Activated T-helper 2 cell treated with anti-CD3 and anti-CD28 coated beads, Interferon-gamma antibody, Interleukin-2, Interleukin-4, amounts not matched to agents 10 μg/mL and 5 μg/mL and 100 μg/mL, durations not matched to agents 14 hours and 24 hours and 36 hours (primary cell): ENCODE measurements at places on chromosomes 3 and 15. TPM values are rescaled to one million over a fixed set of nuclear protein-coding genes. Genes with fewer than 3 reads are reported as not detected.

The SNTN gene
- total RNA-seq = not detected in 2 replicates

The WNT5A gene
- 0.05 TPM in 2 replicates for total RNA-seq

The PLSCR5 gene
- not detected in 2 replicates for total RNA-seq

The MST1R gene
- total RNA-seq = 1.2 and 1.3 TPM in 2 replicates

The ZBTB11 gene
- total RNA-seq = 27.5 and 29.6 TPM in 2 replicates

The KIF15 gene
- 28.5 and 28.7 TPM in 2 replicates for total RNA-seq

The NR1I2 gene
- total RNA-seq = 0.11 TPM in 2 replicates

The C2CD4A gene
- total RNA-seq = not detected in 2 replicates

The AMIGO3 gene
- total RNA-seq = not detected in 2 replicates

The PATL2 gene
- total RNA-seq = 15.3 and 16.9 TPM in 2 replicates

The CNTN4 gene
- total RNA-seq = not detected in 2 replicates

The KLHL40 gene
- not detected in 2 replicates for total RNA-seq

The NRROS gene
- 51.4 and 53.2 TPM in 2 replicates for total RNA-seq

The LRRC2 gene
- 0.09 TPM in 1 of 2 replicates, not detected in the other for total RNA-seq

The CCDC50 gene
- total RNA-seq = 28.5 and 32.1 TPM in 2 replicates

The UROC1 gene
- total RNA-seq = not detected in 2 replicates

The ZNF592 gene
- 29.3 and 31.3 TPM in 2 replicates for total RNA-seq

The PPARG gene
- total RNA-seq = 40.1 and 43.6 TPM in 2 replicates

The MCTP2 gene
- total RNA-seq = 91.5 and 93.2 TPM in 2 replicates

The RNF7 gene
- total RNA-seq = 70.8 and 74.8 TPM in 2 replicates

The TIMMDC1 gene
- total RNA-seq = 93.6 and 101 TPM in 2 replicates

The GPR27 gene
- total RNA-seq = 0.62 and 0.94 TPM in 2 replicates

The ATP13A5 gene
- total RNA-seq = not detected in 2 replicates

The LDHAL6B gene
- not detected in 2 replicates for total RNA-seq

The ARL8B gene
- 37.9 and 40.6 TPM in 2 replicates for total RNA-seq

The GP9 gene
- total RNA-seq = not detected in 2 replicates

The BCL2A1 gene
- total RNA-seq = 101 and 104 TPM in 2 replicates

The ZNF80 gene
- total RNA-seq = 0.64 and 0.74 TPM in 2 replicates

The NEK10 gene
- total RNA-seq = 0.80 and 0.84 TPM in 2 replicates

The LRRIQ4 gene
- 0.16 TPM in 2 replicates for total RNA-seq

The IQCF2 gene
- not detected in 2 replicates for total RNA-seq

The SLC15A2 gene
- total RNA-seq = 3.5 and 3.9 TPM in 2 replicates

The ABHD2 gene
- 57.2 and 59.3 TPM in 2 replicates for total RNA-seq

The MRPL47 gene
- total RNA-seq = 61.2 and 64.4 TPM in 2 replicates

The WDR49 gene
- total RNA-seq = not detected in 2 replicates

The CSPG5 gene
- 1.1 and 1.7 TPM in 2 replicates for total RNA-seq

The ATP8B4 gene
- total RNA-seq = 69.7 and 75.3 TPM in 2 replicates

The TBC1D21 gene
- total RNA-seq = not detected in 2 replicates

The ABCF3 gene
- 68.2 and 73.4 TPM in 2 replicates for total RNA-seq

The NOP10 gene
- 227 and 232 TPM in 2 replicates for total RNA-seq

The P2RY12 gene
- not detected in 2 replicates for total RNA-seq

The APOD gene
- 0.87 and 1.3 TPM in 2 replicates for total RNA-seq

The GUCA1C gene
- total RNA-seq = not detected in 2 replicates

The GPR149 gene
- total RNA-seq = not detected in 2 replicates

The CEP19 gene
- 3.7 and 4.5 TPM in 2 replicates for total RNA-seq

The ANKUB1 gene
- total RNA-seq = not detected in 2 replicates

The TRAIP gene
- 21.0 and 26.6 TPM in 2 replicates for total RNA-seq

The ADGRG7 gene
- total RNA-seq = not detected in 2 replicates

The PCBP4 gene
- 21.1 and 23.8 TPM in 2 replicates for total RNA-seq

The CLEC3B gene
- 0.21 TPM in 1 of 2 replicates, not detected in the other for total RNA-seq

The PTX3 gene
- not detected in 2 replicates for total RNA-seq

The MKRN3 gene
- 1.0 and 1.9 TPM in 2 replicates for total RNA-seq

The SATB1 gene
- total RNA-seq = 831 and 866 TPM in 2 replicates

The ERICH6 gene
- total RNA-seq = 0.21 and 0.39 TPM in 2 replicates

The PRSS50 gene
- total RNA-seq = not detected in 2 replicates

The CYP1A1 gene
- 0.37 and 0.48 TPM in 2 replicates for total RNA-seq

The IL20RB gene
- total RNA-seq = 1.3 TPM in 2 replicates
